Muscle of leg (tissue), 16 donors: ENCODE measurements at places on chromosomes 7 and 10. TPM values are rescaled to one million over a fixed set of nuclear protein-coding genes. Genes with fewer than 3 reads are reported as not detected.

DNA sequence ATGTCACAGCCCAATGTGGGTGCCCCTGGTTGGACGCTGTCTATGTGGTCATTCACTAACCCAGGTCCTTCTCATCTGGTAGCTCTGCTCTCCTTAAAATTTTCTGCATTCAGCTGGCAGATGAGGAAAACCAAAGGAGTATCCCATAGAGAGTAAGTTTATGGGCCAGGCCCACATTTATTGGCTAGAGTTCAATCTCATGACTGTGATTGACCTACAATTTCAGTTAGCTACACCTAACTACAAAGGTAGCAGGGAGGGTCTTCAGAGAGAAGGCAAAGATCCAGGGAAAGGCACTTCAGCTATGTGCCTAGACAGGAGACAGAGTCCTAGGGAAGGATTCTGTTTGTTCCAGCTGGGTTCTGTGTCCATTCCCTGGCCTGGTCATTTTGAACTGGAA is 23.7 kb upstream of the PPIF start:
- H3K27me3 ChIP-seq, result peaks cover 2% of the 10 kb centered on the region
- no peak overlapping the region for H3K27ac ChIP-seq
- H3K4me1 ChIP-seq, result peaks cover 3% of the 10 kb centered on the region
- H3K4me3 ChIP-seq, result no peak overlapping the region
- H3K36me3 ChIP-seq, result no peaks in the 10 kb centered on the region

DNA sequence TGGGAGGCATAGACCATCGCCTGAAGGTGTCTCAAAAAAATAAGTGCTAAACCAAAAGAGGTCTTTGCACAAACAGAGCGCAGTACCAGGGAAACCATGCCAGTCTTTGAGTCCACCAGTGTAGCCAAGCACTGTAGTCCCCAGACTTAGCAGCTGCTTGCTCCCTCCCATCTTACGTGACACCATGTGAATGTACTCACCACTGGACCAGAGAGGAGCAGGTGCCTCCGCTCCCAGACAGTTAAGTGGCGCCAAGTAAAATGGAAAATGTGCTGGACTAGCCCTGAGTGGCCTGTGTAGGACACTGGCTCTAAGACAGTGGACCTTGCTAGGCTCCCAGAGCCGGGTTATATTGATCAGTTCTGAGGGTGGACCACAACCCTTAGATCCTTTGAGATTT is 47.7 kb upstream of the PLEKHA1 start:
- H3K27me3 ChIP-seq, result peaks cover 8% of the 10 kb centered on the region
- H3K4me3 ChIP-seq, result no peak overlapping the region
- no peaks in the 10 kb centered on the region for H3K36me3 ChIP-seq
- no peak for DNase-seq
- H3K4me1 ChIP-seq, result no peaks in the 10 kb centered on the region
- H3K27ac ChIP-seq, result no peak overlapping the region

- H3K27me3 ChIP-seq, result no peaks in the 10 kb centered on the region
- no peaks in the 10 kb centered on the region for H3K36me3 ChIP-seq
- DNase-seq, result no peak
Observed at GRCh38 chr7:91137788-91138368, 126.4 kb upstream of the FZD1 start.

GRCh38 chr7:70789481-70790214 is 342.3 kb upstream of the GALNT17 start:
- H3K4me1 ChIP-seq, result no peaks in the 10 kb centered on the region
- H3K36me3 ChIP-seq, result peaks cover 67% of the 10 kb centered on the region
- no peak for DNase-seq
- H3K27me3 ChIP-seq, result no peaks in the 10 kb centered on the region

The OR2A12 gene
- total RNA-seq, result not detected

The GUSB gene
- total RNA-seq, result 20.6 TPM
